ENCODE measurements at places on chromosomes 3 and 15.

DNA sequence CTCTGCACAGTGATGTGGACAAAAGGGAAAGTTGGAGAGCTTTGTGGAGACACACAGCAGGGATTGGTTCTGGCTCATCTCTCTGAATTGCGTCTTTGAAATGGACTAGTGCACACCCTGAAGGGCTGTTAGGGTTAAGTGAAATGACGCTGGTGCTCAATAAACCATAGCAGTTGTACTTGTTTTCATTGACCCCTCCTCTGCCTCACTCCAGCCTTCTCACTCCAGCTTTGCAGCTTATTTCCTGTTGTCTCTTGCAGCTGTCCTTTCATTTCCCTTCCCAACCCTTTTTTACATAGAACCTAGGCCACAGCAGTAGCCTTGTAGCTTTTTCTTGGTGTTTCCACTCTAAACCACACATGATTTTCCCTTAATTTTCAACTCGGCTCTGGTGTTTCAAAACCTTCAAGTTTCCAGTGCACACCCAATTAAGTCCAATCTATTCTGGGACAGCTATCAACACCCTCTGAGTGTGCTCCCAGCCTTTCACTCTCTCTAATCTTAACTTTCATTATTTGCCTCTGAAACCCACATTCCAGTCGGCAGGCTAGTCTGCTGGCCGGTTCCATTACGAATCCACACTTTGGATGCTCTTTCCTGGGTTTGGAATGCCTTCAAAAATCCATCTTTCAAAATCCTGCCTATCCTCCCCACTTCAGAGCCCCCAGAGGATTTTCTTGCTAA, 6.4 kb downstream of the C3orf52 start:
- DNase-seq: no peak

DNA sequence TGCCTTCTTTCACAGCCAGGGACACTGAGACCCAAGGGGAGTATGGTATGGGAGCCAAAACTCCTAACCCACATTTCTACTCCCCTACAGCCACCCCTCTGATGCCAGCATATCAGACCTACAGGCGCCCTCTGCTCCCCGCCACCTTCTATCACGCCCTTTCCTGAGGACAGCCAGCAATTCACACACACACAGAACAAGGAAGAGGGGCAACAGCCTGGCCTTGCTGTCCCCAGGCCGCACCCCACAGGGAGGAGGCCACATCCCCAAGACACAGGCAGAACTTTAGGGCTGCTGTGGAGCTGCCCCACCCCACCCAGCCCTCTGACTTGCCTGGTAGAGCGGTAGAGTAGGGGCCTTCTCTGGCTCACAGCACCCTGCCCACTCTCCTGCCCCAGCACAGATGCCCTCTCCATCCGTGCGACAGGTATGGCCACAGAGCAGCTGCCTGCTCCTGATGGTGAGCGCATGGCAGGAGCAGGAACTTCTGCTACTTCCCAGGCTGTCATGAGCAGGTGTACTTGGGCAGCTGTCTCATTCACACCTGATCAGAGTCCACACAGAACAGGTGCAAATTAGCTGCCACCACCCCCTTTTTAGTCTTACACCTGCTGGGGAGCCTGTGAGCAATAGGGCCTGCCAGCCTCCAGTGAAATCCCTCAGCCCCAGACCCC, 33.4 kb downstream of the CCDC33 start:
- no peak for DNase-seq

DNA sequence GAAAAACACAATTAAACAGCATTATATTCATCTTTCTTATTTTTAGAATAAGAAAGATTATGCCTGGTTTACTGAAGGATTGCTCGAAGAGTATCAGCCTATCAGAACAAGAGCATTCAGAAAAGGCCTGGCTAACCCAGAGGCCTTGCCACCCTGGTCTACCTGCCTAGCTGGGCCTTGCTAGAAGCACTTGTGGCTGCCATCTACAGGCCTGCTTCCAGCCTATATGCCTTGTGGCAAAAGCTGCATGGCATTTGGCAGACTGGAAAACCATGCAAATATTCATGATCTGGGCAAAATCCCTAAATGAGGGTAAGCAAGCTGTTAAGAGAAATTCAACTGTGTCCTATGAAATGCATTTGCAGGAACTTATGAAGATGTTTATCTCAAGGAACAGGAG, 9.3 kb upstream of the ATP13A4 start:
- no peak for DNase-seq

GRCh38 chr15:38696109-38696727, 131.6 kb upstream of the RASGRP1 start:
- DNase-seq: peak; percentile 44

DNA sequence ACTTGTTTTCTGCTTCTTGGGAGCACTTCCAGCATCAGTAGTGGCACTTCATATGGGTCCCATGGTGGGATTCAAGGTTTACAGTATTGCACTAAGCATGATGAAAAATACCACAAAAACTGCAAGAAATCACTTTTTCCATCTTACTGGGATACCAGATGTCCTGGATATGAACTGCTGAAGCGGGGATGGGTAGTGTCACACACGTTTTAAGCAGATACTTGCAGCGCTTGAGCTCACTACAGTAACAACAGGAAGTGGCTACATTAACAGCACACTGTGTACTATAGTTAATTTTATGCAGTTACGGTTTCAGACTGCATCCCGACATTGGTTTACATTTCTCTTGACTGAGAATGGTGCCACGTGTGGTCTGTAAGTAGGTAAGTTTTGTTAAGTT, 3.5 kb upstream of the ISG20 start:
- DNase-seq: no peak

DNA sequence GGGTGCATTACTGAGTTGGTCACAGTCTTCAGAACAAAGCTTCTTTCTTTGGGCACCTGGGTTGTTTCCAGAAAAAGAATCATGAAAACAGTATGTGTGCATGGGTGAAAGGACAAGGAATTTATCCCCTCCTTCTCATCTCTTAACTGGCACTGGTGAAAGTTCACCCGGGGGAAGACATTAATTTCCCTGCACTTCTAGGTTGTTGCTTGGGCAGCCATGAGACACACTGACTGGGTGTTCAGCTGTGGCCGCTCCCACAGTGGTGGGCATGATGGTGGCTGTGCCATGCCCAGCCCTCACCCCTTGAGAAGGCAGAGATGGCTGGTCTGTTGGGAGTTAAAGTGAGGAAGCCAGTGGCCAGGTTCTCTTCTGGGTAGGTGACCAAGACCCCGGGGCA, 16.6 kb upstream of the KY start:
- DNase-seq: no peak

DNA sequence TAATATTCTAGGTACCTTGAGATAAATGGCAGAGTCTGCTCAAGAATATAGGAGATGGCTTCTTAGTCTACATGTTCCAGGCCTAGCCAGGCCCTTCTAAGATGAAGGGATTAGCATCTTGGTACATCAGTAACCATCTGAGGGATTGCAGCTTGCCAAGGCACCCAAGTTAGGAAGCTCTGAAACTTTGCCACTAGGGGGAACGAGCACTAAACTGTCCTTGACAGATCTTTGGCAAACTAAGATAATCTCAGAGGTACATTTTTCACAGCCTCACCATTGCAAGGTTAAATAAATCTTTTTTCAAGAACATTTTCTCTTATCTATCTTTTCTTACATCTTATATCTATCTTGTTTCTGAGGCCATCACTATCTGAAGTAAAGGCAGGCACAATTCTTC, 351.2 kb downstream of the RAP2B start:
- no peak for DNase-seq

DNA sequence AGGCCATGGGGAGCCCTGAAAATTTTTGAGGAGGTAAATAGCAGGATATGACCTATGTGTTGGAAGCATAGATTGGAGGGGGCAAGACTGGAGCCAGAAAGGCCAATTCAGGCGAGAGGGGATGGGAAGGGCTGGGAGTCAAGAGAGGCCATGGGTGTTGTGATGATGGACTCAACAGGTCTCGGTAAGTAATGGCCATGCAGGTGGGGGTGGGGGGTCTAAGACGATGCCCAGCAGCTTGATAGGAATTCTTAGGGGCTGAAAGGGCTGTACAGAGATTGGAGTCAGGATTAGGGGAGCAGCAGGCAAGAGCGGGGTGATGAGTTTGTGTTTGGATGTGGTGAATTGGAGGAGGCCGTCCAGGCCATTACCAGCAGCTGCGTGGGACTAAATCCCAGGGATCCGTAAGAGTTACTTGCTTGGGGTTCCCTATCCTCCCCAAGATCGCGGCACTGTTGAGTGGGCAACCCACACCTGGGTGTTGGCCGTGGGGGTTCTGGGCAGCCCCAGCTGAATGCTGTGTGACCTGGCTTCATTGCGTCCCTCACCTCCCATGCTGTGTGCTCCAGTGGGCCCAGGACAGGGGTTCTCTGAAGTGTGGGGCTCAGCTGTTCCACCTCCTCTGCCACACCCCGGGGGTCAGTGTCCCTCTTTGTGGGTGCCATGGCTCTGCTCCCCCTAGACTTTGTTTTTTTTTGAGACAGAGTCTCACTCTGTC, 41.8 kb upstream of the CHRNB4 start:
- DNase-seq: no peak

DNA sequence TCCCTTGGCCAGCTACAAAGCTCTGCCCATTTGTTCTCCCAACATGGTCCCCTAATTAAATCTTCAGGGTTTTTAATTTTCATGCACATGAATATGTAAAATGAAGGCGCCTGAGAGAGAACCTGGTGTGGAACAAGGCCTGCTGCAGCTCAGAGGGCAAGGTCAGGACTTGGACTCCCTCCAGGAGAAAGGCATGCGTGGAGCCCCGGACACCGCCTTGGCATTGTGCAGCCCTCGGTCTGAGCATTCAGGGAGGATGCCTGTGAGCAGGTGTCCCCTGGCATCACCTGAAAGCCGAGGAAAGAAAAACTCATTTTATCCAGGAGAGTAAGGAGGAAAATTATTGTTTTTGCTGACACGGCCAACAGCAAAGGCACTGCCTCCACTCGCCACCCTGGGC, 33.8 kb upstream of the EPHB1 start:
- no peak for DNase-seq

- DNase-seq: no peak
These were observed 5.0 kb downstream of the LMCD1 start for GRCh38 chr3:8506571-8507061.

GRCh38 chr3:173913974-173914421, 516.5 kb downstream of the NLGN1 start:
- no peak for DNase-seq

GRCh38 chr3:8450618-8451017, 51.0 kb upstream of the LMCD1 start:
- DNase-seq: no peak

DNA sequence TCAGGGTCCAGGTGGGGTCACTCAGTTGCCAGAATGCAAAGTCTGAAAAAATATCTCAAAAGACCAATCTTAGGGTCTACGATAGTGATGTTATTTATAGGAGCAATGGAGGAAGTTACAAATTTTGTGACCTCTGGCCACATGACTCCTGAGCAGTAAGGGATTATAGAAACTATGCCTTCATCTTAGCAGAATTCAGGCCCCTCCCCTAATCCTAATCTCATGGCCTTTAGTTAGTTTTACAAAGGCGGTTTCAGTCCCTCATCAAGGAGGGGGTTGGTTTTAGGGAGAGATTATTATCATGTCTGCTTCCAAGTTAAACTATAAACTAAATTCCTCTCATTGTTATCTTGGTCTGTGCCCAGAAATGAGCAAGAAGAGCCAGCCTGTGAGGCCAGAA, 5.9 kb upstream of the DCP1A start:
- DNase-seq: no peak

GRCh38 chr3:169541528-169541927, 122.0 kb downstream of the MECOM start:
- DNase-seq: no peak

- no peak for DNase-seq
These were observed 56.3 kb downstream of the BDH1 start for GRCh38 chr3:197499427-197499826.

DNA sequence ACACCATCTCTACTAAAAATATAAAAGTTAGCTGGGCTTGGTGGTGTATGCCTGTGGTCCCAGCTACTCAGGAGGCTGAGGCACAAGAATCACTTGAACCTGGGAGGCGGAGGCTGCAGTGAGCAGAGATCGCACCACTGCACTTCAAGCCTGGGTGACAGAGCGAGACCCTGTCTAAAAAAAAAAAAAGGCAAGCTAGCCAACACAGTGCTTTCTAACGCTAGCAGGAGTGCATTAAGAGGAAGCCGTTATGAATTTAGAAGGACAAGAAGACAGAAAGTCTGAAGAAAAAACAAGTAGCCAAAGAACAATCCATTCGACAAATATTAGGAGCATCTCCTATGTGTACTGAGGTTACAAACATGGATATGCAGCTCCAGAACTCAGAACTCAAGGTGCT, 28.6 kb downstream of the BHLHE40 start:
- no peak for DNase-seq
